ENCODE measurements at places on chromosomes 12 and 14.

GRCh38 chr14:68463705-68464374 lies 329.0 kb downstream of the ZFP36L1 start:
- DNase-seq, result no peak

DNA sequence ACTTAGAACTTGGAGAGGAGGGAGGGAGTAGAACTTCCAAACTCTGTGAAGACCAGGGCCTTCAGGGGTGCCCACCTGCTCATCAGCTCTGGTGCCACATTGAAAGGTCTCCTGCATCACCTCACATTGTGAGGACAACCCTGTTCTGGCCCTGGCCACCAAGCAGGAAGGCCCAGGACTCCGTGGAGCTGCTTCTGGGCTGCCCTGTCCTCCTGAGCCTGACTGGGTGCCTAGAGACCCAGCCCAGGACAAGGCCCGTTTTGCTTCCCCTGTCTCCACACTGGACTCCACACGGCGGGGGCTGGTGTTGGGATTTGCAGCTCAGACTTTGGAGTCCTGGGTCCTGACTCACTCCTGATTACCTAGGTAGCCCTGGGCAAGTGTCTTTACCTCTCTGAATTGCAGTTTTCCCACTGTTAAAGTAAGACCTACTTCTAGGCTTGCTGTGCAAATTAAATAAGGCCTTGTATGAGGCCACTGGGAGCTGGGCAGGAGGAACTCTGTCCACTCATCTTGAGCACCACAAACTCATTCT lies 12.5 kb upstream of the KRT82 start:
- DNase-seq, result no peak

DNA sequence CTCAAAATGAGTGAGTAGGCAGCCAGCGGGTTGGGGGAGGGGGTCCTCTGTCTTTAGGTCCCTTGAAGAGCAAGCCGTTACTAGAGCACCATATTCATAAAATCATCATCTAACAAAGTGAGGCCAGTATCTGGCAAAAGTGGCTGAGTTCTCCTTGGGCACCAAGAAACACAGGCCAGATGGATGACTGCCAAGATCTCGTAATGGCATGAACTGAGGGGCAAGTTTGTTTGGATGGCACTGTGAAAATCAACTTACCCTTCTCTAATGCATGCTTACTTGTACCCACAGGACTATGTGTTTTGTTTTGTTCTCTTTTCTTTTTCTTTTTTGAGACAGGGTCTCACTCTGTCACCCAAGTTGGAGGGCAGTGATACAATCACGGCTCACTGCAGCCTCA lies 41.6 kb downstream of the GNPTAB start:
- no peak for DNase-seq

DNA sequence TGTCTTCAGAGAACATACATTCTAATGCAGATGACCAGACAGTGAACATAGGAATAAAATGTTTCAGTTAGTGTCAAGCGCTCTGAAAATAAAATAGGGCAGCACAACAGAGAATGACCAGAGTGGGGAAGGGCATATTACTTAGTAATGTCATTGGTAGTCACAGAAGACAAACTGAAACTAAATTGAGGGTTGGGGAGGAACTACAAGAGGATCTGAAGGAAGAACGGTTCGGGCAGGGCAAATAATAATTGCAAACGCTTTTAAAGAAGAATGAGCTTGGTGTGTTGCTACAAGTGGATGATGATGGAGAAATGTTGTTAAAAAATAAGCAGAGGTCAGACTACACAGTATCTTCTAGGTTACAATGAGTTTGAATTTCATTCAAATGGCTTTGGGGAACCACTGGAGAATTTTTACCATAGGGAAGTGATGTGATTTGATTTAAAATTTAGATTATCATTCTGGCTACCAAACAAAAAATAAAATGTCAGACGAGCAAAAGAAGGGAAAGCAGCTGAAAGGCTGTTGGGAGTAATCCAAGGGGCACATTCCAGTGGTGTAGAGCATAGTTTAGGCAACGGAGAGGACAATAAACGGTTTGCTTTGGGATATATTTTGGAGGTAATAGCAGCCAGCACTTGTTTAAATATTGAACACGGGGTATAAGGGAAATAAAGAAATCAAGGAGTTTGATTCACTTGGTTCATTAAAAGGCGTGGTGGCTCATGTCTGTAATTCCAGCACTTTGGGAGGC lies 56.3 kb upstream of the SLC6A13 start:
- no peak for DNase-seq

GRCh38 chr14:88426271-88426670 lies 40.8 kb downstream of the SPATA7 start:
- no peak for DNase-seq

GRCh38 chr14:76855066-76855465 lies 28.9 kb downstream of the LRRC74A start:
- no peak for DNase-seq

- DNase-seq, result no peak
Observed at GRCh38 chr12:118526255-118527095, 150.1 kb downstream of the SUDS3 start.

GRCh38 chr12:64207453-64207852 lies 14.6 kb downstream of the KICS2 start:
- DNase-seq, result no peak

GRCh38 chr12:62720661-62721330 lies 214.2 kb downstream of the PPM1H start:
- DNase-seq, result peak; percentile 54

GRCh38 chr12:116157845-116158267 lies 119.6 kb downstream of the MED13L start:
- no peak for DNase-seq

GRCh38 chr12:124856132-124856841 lies 7.4 kb downstream of the SCARB1 start:
- no peak for DNase-seq

GRCh38 chr12:44603701-44604100 lies 272.4 kb downstream of the NELL2 start:
- no peak for DNase-seq

DNA sequence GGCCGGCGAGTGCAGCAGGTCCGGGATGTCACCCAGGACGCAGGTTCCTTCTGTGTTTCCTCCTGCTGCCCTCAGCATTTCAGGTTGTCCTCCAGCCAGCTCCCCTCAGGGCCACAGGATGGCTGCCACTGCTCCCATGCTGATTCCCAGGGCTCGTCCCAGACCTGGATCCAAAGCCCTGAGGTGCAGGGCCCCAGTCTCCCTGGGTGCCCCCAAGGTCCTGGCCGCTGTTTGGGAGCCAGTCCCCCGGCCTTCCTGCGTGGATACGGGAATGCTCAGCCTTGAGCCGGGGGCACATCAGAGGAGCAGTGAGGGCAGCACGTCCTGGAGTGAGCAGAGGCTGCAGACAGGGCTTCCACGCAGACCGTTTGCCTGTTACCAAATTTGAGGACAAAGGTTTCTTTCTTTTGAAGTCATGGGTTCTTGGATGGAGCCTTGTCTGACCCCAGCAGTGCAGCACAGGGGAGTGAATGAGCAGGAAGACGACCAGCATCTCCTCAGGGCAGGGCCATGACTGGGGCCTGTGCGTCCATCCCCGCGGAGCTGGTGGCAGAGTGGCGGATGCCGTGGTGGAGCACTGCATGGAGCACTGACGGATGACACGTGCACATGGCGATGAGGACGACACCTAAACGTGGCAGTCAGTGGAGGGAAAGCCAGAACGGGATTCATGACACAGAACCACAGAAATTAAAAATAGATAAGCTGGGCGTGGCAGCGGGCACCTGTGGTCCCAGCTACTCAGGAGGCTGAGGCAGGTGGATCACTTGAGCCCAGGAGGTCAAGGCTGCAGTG lies 12.5 kb upstream of the CACNA2D4 start:
- DNase-seq, result no peak

Measured in left lung (tissue), 14 donors.